ENCODE measurements at places on chromosomes 3 and 15.

- DNase-seq = no peak
Measured at GRCh38 chr3:122247087-122247824, 63.8 kb downstream of the CASR start.

DNA sequence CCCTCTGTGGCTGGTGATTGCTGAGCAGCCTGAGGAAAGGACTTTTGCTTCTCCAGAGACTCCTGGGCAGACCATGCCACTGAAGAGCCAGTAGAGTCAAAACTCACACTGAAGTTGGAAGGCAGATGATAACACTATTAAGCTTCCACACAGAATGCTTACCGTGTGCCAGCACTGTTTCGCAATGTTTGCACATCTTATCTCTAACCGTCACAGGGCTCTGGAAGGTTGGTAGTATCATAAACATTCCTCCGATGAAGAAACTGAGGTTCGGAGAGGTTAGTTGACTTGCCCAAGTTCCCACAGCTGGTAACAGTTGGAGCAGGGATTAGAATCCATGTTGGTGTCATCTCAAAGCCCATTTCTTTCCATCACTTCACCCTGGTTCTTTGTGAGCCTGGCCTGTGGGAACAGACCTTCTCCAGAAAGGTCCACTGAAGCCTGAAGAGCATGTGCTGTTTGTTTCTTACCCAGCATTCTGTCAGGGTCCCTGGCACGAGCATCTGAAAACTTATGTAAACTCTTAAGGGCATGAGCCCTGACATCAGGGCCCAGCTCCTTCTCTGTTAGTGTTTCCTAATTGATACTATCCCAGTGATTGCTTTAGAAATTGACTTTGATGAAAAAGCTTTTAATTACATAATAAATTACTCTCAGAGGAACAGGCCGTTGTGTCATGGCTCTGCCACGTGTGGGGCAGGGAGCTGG, 77.0 kb upstream of the PRR23C start:
- DNase-seq = no peak

DNA sequence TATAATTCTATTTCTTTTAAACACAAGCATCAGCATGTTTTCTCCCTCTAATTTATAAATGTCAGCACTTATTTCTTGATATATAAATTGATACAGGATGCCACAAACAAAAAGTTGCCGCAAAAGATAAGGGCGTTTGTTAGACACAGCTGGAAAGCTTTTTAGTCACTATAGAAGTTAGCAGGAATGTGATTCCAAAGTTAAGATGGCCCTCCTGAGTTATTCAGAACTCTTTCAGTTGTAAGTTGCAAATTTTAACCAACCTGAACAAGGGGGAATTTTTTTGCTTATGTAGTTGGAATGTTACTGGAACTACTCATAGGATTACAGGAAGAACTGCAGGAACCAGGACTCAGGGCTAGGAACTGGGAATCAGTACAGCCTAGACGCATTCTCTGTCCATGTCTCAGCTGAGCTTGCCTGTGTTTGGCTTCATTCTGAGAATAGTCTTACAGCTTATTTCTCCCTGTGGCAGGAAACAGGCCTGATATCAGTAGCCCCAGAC, 166.3 kb downstream of the VGLL4 start:
- no peak for DNase-seq

DNA sequence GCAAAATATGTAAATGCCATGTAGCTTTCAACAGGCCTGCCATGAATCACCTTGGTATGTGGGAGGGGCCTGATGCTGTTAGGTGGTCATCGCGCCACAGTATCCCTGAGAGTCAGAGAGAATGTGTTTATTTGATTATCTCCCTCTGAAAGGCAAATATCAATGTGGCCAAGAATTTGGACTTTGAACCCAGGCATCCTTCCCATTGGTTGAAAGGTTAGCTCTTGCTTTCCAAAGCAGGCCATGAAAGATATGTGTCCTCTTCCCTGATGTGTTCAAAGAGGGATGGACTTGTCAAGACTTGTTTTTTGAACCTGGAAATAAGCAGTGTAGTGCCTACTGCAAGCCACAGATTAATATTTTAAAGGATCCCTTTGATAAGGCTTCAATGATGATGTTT, 36.7 kb downstream of the SRP14 start:
- DNase-seq = no peak

DNA sequence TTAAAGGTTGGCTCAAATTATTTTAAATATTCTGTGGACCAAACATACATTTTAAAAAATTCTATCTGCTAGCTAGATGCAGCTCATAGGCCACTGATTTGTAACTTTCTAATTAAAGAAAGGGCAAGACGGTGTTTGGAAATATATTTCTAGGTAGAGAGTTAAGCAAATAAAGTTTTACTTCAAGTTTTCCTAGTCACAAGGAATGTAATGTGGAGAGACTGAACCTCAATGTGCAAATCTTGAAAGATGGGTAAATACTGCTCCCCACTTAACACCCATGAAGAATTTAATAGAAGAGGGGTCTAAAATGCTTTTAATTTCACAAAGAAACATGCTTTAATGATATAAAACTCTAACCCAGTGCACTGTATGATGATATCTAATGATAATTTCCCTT, 175.2 kb downstream of the TIGIT start:
- no peak for DNase-seq

- no peak for DNase-seq
Measured at GRCh38 chr3:117398141-117398899, 688.7 kb downstream of the TUSC7 start.

DNA sequence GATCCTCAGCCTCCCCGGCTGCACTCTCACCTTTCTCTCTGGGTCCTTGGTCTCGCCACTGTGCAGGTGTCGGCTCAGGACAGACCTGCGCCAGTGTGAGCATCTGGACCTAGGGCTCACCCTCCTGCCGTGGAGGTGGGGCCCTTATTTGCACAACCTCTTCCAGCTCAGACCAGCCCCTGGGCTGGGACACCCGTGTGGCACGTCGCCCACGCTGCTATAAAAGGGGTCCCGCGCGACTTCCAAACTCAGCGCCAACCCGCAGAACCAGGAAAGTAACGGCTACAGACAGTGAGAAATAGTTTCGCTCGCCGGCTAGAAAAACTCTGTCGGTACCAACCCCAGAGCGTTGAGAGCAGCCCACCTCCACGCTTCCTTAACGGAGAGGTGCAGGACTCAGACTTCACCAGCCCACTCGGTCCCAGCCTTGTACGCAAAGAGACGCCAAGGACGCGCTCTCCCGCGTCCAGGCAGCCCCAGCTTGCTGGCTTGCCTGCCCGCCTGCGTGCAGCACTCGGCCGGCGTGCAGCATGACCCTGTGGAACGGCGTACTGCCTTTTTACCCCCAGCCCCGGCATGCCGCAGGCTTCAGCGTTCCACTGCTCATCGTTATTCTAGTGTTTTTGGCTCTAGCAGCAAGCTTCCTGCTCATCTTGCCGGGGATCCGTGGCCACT, at the start of the genes DUOX2 and DUOXA2:
Gene DUOX2, minus strand, starts transcription at position 97 of the 675 bp plus-strand sequence. CDS start 761 bp downstream, outside the sequence.
Gene DUOXA2, plus strand, starts transcription at position 251 of the 675 bp plus-strand sequence. Its CDS starts 280 bp downstream, at position 531.
- DNase-seq = no peak

DNA sequence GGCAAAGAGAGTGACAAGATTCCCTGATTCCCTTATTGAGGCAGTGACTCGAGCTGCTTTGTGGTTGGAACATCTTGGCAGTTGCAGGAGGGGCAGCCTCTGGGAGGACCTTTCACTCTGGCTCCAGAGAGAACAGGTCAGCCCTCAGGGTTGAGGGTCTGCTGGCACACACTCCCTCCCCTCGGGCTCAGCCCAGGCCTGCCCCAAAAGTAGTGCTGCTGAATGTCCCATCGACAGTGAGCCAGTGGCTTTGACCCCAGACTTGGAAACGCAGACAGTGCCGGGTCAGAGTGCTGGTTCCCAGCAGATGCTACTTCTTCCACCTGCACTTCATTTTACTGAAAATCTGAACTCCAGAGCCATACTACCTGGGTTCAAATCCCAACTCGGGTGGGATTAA, 25.6 kb upstream of the ATP2B2 start:
- DNase-seq = no peak

DNA sequence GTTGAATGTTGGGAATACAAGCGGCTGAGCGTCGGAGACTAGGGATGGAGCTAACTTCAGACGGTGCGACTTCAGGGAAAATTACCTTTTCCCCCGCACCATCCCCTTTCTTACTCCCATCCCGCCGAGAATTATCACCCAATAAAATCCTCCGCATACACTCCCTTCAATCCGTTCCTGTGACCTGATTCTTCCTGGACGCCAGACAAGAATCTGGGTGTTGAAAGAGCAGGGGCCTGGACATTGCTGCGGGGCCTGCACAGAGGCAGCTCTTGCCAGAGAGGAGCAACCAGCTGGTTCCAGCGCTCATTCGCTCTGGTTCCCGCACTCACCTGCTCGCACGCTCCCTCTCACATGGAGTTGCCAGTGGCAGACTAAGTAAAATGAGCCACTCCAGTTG, 241.9 kb downstream of the ALCAM start:
- DNase-seq = no peak

GRCh38 chr15:74040109-74040850, 42.1 kb downstream of the GOLGA6A start:
- DNase-seq = no peak

DNA sequence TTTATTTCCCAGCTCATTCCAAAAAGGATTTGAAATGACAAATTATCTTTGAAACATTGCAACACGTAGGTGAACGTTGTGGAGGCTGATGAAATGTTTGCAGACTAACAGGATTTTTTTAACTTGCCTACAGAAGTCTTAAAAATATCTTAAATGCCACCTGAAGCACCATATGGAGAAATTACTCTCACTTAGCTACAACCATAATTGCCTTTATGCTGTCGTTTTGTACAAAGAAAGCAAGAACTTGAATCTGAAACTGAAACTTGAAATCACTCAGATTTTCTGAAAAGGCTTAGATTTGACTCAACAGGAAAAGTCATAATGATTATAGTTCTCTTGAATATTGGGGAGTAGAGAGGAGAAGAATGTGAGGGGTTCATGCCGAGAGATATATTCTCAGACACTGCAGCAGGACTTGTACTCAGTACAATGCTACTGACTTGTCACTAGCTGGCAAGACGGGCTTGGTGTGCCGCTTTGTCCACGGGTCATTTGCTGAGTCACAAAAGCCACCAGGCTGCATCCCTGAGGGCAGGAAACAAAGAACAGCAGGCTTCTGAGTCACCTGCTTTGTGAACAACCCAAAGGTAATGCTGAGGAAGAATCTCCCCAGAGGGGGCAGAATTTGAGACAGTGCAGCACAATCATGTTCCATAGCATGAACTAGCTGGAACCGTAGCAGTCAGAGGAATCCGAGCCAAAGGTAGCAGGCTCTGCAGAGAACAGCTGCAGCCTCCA, 7.1 kb upstream of the FMN1 start:
- peak; percentile 51 for DNase-seq

DNA sequence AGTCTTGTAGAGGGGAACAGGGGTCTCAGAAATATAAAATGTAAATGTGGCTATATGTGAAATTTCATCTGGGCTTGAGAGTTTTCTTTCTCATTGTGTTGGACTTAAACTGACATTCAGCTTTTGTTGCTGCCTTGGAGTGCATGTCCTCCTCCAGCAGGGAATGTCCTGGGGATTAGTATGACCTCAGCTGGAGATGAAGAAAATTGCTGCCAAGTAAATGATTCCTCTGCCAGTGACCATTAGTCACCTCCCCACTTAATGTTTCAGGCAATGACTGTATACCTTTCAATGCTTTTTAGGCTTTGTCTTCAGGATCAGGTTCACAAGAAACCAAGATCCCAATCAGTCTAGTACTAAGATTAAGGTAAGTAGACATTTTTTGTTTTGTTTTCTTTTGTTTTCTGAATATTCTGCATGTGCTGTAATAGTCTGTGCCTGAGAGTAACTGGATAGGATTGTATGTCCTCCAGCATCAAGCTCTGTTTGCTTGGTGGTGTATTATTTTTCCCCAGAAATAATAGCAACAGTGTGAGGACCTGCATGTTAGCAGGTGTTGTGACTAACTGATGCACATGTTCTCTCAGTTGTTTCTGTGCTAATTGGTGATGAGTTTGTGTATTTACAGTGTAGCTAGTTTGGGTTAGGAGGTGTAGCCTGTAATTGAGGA, 18.1 kb upstream of the SLC22A13 start:
- no peak for DNase-seq

DNA sequence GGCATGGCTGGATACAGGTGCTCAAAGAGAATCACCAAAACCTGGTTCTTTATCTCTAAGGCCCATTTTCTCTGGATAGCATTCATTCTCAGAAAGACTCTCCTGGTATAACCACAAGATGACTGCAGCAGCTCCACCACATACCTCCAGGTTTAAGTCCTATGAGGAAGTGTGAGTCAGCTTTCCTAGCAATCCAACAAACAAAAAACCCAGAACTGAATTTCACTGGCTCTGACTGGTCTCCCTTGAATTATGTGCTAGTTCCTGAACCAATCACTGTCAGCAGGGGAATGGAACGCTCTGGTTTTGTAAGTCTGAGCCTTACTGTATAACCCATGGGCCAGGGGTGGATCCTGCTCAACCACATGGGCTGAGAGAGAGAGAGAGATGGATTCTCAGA, 27.2 kb downstream of the MRPL46 start:
- no peak for DNase-seq

- DNase-seq = no peak
Measured at GRCh38 chr3:69568951-69569350, 170.3 kb upstream of the MITF start.

DNA sequence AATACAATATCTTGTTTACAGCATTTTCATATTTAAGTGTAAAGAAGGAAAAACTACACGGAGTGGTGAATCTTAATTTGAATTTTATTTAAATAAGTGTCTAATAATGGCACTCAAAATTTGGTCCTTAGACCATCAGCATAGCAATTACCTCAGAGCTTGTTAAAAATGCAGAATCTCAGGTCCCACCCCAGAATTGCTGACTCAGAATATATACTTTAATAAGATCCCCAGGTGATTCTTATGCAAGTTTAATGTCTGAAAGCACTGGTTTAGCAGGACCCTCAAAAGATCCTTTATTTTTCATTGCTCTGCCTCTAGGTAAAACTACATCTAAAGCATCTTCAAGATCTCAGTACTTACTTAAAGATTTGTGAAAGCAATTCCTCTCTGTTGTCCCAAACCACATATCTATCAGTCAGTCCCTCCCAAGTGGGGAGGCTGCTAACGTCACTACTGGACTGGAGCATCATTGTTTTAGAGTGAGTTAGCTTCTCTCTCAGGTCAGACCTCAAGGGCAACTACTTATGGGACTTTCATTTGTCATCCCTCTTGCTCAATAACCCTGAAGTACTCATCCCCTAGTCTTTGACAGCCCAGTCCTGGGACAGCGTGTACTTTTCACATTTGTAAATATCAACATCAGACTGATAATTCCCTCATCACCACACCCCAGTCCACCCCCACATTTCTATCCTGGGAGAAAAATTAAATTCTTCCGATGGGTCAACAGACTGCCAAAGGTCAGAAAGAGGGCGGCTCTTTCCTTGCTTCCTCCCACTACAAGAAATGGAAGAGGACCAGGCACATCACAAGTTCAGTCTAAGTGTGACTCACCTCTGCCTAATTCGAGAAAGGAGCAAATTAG, 76.7 kb downstream of the CBLB start:
- no peak for DNase-seq

GRCh38 chr3:48897460-48898376, 964 bp downstream of the SLC25A20 start:
- no peak for DNase-seq

GRCh38 chr15:75542386-75542797, 36.7 kb downstream of the PTPN9 start:
- DNase-seq = no peak

- no peak for DNase-seq
Measured at GRCh38 chr15:25136119-25136518, 181.3 kb downstream of the SNRPN start.
